ENCODE measurements at places on chromosomes 13 and 19. TPM values are rescaled to one million over a fixed set of nuclear protein-coding genes. Genes with fewer than 3 reads are reported as not detected.

DNA sequence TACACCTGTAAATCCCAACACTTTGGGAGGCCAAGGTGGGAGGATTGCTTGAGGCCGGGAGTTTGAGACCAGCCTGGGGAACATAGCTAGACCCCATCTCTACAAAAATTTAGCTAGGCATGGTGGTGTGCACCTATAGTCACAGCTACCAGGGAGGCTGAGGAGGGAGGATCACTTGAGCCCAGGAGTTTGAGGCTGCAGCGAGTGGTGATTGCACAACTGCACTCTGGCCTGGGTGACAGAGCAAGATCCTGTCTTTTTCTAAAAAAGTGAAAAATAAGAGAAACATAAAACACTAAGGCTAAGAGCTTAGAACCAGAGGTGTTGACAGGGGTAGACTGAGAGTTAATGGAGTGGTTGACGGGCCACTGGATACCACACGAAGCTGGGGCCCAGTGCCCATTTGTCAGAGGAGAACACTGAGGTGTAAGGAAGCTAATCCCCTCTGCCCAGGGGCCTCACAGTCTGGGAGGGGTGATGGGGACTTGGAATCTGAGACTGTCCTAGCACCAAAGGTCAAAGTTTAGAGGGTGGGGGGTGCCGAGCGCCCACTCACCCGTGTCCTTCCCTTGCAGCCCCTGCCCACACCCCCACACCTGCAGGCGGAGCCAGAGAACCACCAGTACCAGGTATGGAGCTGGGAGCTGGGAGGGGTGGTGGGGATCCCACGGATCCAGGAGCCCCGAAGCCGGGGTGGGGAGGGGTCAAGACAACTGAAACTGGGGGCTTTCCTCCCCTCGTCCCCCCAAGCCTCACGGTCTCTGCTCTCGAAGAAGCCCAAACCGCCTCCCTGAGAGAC lies 10.9 kb downstream of the CEACAM19 start:
- no peaks in the 10 kb centered on the region for H3K36me3 ChIP-seq
- H3K4me3 ChIP-seq: no peak overlapping the region
- no peak for DNase-seq

The PTPRH gene
- total RNA-seq: 0.63 TPM

- no peaks in the 10 kb centered on the region for H3K36me3 ChIP-seq
- no peak for DNase-seq
- H3K4me3 ChIP-seq: no peak overlapping the region
- H3K4me1 ChIP-seq: no peaks in the 10 kb centered on the region
- no peaks in the 10 kb centered on the region for H3K27me3 ChIP-seq
- no peak overlapping the region for H3K27ac ChIP-seq
Observed at GRCh38 chr13:107450931-107451330, 764.4 kb downstream of the LIG4 start.

DNA sequence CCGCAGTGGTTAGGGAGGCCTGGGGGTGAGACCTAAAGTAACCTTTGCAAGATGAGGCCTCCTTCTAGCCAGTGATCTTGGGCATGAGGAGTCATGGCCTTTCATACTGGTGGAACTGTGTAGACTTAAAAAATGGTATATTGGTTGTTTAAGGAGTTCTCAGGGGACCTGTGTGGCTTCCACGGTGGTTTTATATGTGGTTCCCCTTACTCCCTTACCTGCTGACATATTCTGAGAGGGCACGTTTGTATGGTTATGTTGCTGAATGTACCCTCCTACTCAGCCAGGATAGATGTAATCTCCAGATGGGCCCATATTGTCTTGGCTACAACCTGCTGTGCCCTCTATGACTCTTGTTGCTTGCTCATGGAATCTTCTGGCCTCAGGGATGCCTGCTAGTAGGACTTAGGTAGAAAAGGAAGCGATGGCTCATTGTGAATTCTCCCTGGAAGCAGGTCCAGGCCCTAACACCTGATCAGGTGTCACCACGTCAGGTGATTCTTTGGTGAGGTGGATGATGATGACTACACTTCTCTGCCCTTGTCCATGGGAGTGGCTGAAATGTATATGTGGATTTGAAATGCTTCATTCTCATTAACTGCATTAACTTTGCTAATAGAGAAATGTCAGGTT lies 1.8 kb downstream of the ZNF460 start:
- DNase-seq: no peak
- no peaks in the 10 kb centered on the region for H3K27me3 ChIP-seq
- H3K4me1 ChIP-seq: peaks cover 32% of the 10 kb centered on the region
- H3K36me3 ChIP-seq: no peaks in the 10 kb centered on the region
- H3K4me3 ChIP-seq: peak overlapping the region; percentile 96
